H54 (cell line): ENCODE measurements at places on chromosomes 2 and 18.

DNA sequence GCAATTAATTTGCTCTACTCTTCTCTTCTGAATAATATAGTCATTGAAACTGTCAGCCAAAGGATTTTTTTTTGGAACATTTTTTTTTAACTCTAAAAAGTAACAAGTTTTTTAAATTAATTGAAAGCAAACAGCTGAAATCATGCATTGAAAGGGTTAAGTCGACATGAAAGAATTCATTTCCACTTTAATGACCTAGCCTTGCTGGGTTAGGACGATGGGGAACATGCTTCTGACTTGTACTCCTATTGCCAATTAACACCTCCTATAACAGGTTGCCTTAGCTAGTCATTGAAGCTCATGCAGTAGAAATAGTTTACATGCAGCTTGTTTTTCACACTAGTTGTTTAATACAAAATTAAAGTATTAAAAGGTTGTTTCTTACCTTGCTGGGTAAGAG is 47.8 kb downstream of the PSMD14 start:
- no peak for DNase-seq

DNA sequence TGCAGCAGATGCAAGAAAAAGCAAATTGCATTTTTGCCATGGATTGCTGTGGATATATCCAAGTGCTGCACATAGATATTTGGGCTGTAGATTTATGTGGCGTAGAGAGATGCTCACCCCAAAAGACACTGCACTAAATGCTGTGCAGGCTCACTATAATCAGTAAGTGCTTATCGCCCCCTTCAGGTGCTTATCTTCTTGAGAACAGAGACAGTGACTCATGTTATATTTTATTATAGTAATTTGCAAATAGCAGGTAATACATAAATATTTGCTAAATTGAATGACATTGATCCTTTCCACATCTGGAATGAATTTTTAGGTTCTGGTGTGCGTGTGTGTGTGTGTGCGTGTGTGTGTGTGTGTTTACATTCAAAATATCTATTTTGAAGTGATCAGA is 36.8 kb upstream of the PLEKHM3 start:
- DNase-seq, result no peak

GRCh38 chr2:149996901-149997300 is 409.3 kb upstream of the MMADHC start:
- DNase-seq, result no peak

GRCh38 chr2:18623782-18624181 is 34.4 kb upstream of the NT5C1B start:
- DNase-seq, result no peak

- DNase-seq, result no peak
Measured at GRCh38 chr2:241268306-241268705, 47.2 kb downstream of the HDLBP start.

DNA sequence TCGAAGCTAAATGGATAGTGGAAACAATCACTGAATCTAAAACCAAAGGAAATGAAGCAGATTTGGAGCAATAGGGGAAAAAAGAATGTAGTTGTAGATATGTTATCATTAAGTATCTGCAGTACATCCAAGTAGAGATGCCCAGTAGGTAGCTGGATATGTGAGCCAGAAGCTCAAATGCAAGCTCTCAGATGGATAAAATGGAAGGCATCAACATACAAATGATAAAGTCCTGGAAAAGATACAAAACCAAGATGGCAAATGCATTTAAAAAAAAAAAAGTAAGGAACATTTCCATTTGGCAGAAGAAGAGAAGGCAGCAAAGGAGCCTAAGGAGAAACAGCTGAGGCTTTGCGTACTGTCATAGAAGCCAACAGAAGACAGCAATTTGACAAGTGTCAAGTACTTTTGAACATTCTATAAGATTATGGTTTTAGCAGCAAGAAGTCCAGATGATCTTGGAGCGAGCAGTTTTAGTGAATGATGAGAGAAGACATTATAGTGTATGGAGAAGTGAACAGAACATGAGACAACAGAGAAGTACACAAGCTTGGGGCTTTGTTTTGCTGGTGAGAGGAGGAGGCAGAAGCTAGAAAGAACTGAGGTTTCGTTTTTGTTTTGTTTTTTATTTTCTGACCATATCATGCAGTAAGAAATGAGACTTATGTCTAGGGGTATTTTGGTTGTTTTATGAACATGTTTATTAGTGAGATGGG is 18.3 kb downstream of the ROCK2 start:
- DNase-seq, result no peak

GRCh38 chr2:113238871-113239839 is 39.6 kb downstream of the PAX8 start:
- no peak for DNase-seq

DNA sequence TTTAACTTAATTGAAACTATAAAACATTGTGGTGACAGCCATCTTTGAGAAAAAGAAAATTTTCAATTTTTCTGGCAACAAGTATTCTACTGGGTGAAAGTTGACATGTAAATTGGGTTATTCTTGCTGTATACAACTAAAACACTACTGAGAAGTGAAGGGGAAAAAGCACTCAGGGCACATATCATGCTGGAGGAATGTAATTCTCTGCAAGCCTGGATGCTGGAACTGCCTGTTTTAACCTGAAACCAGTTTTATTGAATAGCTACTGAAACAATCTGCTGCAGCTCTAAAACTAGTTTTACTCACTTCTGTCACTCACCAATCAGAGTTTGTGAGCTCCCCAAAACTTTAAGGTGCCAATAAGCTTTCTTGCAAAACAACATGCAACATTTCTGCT is 1136.0 kb downstream of the LRP1B start:
- DNase-seq, result no peak

DNA sequence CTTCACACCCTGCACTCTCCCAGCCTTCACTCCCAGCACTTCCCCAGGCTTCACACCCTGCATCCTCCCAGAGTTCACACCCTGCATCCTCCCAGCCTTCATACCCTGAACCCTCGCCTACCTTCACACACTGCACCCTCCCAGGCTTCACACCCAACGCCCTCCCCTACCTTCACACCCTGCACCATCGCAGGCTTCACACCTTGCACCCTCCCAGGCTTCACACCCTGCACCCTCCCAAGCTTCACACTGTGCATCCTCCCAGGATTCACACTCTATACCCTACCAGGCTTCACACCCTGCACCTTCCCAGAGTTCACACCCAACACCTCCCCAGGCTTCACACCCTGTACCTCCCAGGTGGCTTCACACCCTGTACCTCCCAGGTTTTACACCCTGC is 448.7 kb upstream of the MYT1L start:
- DNase-seq, result no peak

- no peak for DNase-seq
Measured at GRCh38 chr2:194105358-194105757, 1551.7 kb upstream of the SLC39A10 start.

DNA sequence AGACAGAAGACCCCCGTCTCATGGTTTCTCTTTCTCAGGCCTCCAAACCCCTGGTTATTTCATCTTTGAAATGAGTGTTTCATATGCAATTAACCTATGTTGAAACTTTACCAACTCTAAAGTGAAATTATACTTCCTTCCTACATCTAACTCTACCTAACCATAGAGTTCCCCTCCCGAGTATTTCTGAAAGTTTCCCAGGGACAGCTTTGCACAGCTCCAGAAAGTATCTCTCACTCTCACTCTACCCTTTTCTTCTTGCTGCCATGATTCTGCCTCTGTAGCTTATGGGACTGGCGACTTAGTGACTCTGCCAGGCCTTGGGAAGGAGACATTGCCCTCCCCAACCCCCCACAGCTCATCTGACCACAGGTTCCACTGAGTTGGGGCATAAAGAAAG is 107.9 kb downstream of the B3GNT2 start:
- DNase-seq, result no peak

DNA sequence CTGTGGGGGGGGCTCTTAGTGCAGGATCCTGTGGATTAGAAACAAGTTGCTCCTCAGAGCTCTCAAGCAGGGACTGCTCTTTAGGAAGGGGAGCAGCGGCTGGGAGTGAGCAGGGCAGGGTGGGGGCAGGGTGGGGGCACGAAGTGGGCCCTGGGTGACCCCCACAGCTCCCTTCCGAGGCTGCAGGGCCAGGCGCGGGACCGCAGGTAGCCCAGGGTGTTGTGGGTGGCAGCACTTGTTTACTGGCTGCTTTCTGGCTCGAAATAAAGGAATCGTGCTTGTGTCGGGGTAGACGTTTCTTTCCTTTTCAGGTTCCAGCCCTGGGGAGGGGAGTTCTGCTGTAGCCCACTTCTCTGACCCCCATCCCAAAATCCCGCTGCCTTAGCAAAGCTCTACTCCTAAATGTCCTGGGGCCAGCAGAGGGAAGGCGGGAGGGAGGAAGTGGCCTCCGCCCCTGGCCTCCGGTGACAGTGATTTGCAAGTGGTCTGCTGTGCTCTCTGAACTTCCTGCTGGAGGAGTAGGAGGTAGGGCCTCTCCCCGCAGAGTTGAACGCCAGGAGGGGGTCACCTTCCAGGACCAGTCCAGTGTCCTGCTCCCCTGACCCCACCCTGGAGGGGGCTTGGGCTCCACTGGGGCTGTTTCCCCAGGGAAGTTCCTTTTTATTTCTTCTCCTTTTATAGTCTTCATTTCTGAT is 8.3 kb downstream of the NEU4 start:
- no peak for DNase-seq

- no peak for DNase-seq
Measured at GRCh38 chr18:28412521-28412920, 235.6 kb upstream of the CDH2 start.

GRCh38 chr2:112182581-112183034 is 44.4 kb downstream of the FBLN7 start:
- no peak for DNase-seq

- DNase-seq, result no peak
Measured at GRCh38 chr2:154700136-154700535, 1.6 kb downstream of the KCNJ3 start.

GRCh38 chr2:126776692-126777619 is 121.0 kb downstream of the GYPC start:
- DNase-seq, result peak; percentile 77

DNA sequence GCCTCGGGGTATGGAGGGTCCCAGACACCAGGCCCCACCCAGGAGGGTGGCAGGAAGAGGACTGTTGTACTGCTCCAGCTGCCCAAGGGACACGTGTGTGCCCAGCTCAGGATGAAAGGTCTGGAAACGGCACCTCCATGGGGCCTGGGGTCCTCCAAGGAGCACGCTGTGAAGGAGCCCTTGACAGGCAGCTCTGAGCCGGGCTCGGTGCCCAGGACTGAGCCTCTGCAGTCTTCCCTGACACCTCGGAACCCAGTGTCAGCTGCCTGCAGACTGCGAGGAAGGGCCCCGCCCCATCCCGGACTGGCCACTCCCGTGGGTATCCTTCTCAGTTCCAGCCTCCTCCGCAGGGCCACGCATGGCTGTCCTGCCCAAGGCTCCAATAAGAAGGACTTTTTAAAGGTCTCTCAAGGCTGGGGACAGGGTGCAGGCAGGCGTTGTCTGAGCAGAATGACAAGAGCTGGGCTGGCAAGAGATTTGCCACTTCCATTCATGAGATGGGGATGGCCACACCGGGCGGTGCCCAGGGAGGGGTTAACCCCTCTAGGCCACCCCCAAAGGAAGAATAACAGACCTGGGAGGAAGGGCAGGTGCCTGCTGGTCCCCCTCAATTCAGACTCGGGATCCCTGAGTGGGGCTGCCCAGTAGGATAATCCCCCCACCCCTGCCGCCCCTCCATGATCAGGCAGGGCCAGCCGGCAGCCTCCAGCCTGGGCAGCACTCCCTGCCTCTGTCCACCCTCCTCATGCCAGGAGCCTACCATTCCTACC is 8.9 kb downstream of the ECEL1 start:
- DNase-seq, result no peak

DNA sequence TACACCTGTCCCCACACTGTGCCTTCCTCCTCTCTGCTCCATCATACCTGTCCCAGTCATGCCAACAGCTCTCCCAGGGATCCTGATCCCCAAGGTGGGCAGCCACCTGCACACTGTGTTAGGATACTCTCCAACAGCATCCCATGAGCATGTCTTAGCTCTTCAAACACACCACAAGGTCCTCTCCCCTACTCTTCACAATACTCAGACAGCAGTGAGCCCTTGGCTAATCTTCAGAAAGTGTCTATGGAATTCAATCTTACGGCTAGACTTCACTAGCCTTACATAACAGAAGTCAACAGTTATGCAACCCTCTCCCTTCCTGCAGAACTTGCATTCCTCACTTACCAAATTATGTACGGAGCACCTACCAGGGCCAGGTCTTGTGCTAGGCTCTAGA is 79.9 kb downstream of the MYO5B start:
- DNase-seq, result no peak

- no peak for DNase-seq
Measured at GRCh38 chr18:70385474-70385873, 96.6 kb downstream of the SOCS6 start.

- no peak for DNase-seq
Measured at GRCh38 chr2:123093199-123093598, 931.9 kb upstream of the CNTNAP5 start.

DNA sequence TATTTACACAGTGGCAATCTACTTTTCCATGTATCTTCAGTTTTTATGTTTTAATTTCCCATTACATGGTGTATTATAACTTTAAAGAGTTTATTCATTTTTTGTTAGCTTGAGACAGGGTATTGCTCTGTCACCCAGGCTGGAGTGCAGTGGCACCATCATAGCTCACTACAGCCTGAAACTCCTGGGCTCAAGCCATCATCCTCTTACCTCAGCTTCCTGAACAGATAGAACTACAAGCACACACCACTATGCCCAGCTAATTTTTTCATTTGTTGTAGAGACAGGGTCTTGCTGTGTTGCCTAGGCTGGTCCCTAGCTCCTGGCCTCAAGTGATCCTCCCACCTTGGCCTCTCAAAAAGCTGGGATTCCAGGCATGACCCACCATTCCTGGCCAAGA is 66.8 kb downstream of the COA5 start:
- DNase-seq, result no peak

DNA sequence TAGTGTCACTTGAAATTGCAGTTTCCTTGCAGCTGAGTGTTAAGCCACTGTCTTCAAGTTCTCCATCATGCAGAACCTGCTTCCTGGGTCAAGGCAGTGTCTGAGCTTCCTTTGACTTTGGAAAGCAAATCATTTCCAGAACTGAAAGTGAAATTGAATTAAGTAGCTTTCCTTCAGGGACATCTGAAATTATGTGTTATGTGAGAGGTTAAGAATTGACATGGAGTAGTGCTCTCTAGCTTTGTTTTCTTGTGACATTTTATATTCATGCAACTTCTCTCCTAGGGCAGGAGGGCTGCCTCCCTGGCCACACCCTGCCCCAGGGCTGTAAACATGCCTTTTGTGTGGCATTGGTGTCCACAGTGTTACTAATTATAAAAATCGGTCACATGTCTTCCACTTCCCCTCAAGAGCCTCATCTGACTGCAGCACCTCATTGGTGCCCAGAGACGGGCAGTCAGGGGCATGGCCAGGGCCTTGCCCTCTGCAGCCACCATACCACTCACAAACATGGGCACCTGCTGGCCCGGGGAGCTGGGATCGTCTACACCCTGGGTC is 14.4 kb downstream of the RAB12 start:
- no peak for DNase-seq

GRCh38 chr18:46950064-46950656 is 32.8 kb downstream of the KATNAL2 start:
- DNase-seq, result no peak
